H9 (cell line): ENCODE measurements at places on chromosomes 5 and 9. TPM values are rescaled to one million over a fixed set of nuclear protein-coding genes. Genes with fewer than 3 reads are reported as not detected.

The BARHL1 gene
- not detected in 2 replicates for total RNA-seq

The ADAMTS13 gene
- total RNA-seq: 8.2 and 8.8 TPM in 2 replicates

- no peak for DNase-seq
- H3K4me1 ChIP-seq: no peaks in the 10 kb centered on the region
- no peak overlapping the region for H3K27ac ChIP-seq
- no peaks in the 10 kb centered on the region for H3K27me3 ChIP-seq
- peaks cover 22% of the 10 kb centered on the region for H3K36me3 ChIP-seq
Observed at GRCh38 chr9:563200-563599, 278.3 kb upstream of the DMRT1 start.

GRCh38 chr5:66849803-66850202 lies 253.6 kb downstream of the MAST4 start:
- DNase-seq: no peak
- H3K27ac ChIP-seq: no peak overlapping the region
- no peaks in the 10 kb centered on the region for H3K27me3 ChIP-seq
- no peaks in the 10 kb centered on the region for H3K4me1 ChIP-seq
- H3K36me3 ChIP-seq: no peaks in the 10 kb centered on the region

- H3K4me3 ChIP-seq: no peak overlapping the region
- no peaks in the 10 kb centered on the region for H3K4me1 ChIP-seq
- no peak overlapping the region for H3K27ac ChIP-seq
- no peaks in the 10 kb centered on the region for H3K27me3 ChIP-seq
- no peaks in the 10 kb centered on the region for H3K36me3 ChIP-seq
Observed at GRCh38 chr9:73093740-73094379, 57.8 kb upstream of the ANXA1 start.

The MARVELD2 gene
- total RNA-seq: 29.5 and 30.3 TPM in 2 replicates

DNA sequence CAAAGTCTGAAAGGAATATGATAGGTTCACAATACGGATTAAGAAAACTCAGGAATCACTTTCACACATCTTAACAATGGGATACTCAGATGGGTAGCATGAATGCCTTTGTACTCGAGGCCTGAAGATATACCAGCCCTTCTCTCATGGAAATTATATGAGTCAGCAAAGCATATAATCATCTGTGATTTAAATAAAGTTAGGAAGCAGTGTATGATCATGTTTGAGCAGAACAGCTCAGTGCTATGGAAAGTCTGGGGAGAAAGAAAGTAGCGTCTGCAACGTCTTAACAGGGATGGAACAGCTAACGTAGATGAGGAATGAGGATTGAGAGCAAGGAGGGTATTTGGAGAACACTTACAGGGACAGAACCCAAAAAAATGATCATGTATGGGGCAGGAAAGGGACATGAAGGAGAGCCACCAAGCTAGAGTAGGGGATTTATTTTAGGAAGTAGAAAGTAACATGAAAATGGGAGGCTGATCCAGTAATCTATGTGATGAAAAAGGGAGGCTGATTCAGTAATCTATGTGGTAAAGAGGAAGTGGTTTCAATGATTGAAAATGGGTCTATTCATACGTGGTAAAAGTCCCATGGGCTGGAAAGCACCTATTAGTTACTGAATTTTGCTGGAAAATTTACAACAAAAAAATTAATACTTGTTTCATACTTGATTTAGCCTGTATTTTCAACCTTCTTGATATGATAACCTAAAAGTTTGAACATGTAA lies 85.9 kb downstream of the GNA14 start:
- no peak overlapping the region for H3K27ac ChIP-seq
- no peaks in the 10 kb centered on the region for H3K27me3 ChIP-seq
- H3K4me1 ChIP-seq: peaks cover 2% of the 10 kb centered on the region; the same call in 1 of the 2 replicates
- no peak overlapping the region for H3K4me3 ChIP-seq

DNA sequence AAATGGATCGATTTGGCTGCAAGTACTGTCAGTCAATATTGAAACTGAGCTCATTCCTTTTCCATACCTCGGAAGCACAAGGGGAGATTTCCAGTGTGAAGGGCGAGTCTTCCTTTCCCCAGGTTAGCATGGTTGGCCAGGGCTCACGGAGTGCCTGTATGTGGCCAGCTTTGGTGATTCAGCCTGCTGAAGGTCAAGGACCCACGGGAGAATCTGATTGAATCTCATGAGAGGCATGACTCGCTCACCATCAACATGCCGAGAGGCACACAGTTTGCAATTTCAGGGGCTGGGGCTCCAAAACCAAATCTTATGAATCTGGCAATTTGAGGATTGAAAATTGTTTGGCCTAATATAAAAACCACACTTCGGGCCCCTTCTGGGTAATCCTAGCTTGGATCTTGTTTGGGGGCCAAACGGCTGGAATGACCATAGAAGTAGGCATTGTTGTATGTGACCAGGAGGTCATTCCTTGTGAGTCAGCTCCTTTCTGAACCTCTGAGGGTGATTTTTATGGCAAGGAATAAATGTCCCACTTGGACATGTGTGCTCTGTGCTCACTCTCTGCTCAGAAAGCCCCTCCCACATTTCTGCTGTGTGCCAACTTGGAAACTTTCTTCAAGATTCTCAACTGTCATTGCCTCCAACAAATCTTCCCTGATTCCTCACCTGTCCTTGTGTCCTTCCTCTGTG lies 69.8 kb downstream of the DOCK2 start:
- H3K27ac ChIP-seq: no peak overlapping the region
- no peak for DNase-seq
- H3K27me3 ChIP-seq: no peaks in the 10 kb centered on the region
- H3K36me3 ChIP-seq: no peaks in the 10 kb centered on the region
- H3K4me1 ChIP-seq: peaks cover 2% of the 10 kb centered on the region; the same call in 1 of the 2 replicates

GRCh38 chr5:178069909-178070308 lies 43.4 kb upstream of the N4BP3 start:
- no peaks in the 10 kb centered on the region for H3K36me3 ChIP-seq
- no peak overlapping the region for H3K27ac ChIP-seq
- H3K4me1 ChIP-seq: no peaks in the 10 kb centered on the region
- no peaks in the 10 kb centered on the region; the same call in 1 of the 2 replicates for H3K27me3 ChIP-seq

DNA sequence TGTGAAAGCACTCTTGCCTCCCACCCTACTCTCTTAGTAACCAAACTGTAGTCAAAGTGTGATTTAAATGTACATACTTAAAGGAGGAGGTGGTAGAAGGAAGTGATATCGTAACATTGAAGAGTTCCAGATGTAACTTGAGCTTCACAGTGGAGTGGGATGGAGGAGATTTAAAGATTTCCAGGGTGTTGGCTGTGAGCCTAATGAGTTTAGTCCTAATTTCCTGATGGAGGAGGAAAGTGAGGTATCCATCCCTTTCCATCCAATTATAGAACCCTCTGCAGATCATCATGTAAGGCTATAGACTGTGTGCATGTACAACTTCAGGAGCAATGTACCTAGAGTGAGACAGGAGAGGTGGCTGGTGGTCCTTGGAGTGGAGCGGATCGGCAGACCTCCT lies 1163.9 kb upstream of the SEMA6A start:
- no peak overlapping the region for H3K27ac ChIP-seq
- H3K36me3 ChIP-seq: no peaks in the 10 kb centered on the region
- H3K4me1 ChIP-seq: no peaks in the 10 kb centered on the region
- no peaks in the 10 kb centered on the region for H3K27me3 ChIP-seq

DNA sequence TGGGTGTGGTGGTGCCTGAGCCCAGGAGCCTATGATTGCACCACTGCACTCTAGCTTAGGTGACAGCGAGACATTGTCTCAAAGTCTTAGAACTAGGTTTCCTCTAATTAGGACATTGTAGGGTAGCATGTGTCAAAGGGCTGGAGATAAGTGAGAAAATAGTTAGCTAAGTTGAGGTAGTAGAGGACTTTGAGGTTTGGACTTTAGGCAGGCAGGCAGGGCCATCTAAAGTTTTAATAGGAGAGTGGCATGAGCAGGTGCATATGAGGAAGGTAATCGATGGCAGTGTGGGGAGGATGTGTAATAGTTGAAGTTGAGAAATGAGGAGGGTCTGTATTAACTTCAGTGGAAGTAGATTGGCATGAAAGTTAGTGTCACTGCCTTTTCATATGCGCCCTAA lies 21.1 kb downstream of the CNOT6 start:
- H3K36me3 ChIP-seq: peaks cover 9% of the 10 kb centered on the region
- H3K4me3 ChIP-seq: no peak overlapping the region
- H3K27me3 ChIP-seq: no peaks in the 10 kb centered on the region
- DNase-seq: no peak

DNA sequence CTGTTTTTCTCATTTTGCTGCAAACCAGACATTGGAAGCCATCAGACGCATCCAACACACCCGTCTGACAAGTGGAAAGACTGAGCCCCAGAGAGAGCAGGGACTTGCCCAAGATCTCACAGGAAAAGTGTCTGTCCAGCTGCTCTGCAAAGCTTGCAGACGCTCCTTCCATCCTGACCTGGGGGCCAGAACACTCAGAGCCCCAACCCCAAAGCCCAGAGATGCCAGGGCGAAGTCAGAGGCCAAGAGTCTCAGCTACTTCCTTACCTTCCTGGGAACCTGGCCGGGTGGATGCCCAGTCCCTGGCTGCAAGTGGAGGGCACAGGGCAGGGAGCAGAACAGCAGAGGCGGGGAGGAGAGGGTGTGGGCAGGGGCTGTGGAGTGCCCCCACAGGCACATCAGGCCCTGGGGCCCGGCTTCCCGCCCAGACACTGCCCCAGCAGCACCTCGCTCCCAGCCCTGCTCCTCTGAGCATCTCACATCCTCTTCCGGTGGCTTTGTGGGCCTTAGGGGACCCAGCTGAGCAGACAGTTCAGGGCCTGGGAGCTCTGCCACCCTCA lies 9.7 kb upstream of the RALGDS start:
- H3K36me3 ChIP-seq: no peaks in the 10 kb centered on the region
- H3K4me3 ChIP-seq: no peak overlapping the region
- H3K4me1 ChIP-seq: no peaks in the 10 kb centered on the region
- no peak overlapping the region for H3K27ac ChIP-seq
- H3K27me3 ChIP-seq: no peaks in the 10 kb centered on the region

DNA sequence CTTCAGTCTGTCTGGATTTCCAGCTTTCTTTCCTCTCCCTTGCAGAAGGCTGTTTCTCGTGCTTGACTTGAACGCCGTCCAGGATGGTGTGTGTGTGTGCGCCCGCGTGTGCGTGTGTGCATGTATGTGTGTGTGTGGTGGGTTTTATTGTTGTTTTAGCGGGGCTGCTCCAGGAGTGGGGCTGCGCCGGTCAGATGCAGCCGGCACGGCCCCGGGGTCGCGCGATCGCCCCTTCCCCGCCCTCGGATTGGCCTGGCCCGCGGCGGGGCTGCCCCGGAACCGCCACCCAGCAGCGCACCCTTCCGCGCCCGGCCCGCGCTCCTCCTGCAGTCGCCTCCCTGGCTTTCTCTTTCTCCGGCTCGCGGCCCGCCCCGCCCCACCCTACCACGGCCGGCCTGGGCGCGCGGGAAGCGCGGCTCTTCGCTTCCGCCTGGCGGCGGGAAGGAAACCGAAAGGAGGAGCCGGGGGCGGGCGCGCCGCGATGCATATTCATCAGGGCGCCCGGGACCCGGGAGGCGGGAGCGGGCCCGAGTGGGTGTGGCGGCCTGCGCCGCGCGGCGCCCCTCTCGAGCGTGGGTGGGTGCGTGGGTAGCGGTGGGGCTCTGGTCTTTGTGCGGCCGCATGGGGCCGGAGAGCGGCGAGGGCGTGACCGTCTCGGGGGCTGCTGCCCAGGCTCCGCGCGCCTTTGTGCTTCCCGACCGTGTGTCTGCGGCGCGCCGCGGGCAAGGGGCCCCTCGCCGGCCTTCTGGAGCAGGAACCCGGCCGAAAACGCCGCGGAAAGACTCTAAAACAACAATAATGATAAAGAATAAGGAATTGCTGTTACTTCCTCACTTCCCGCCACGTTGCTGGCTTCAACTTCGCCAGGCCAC lies 8.5 kb upstream of the NFIB start:
- peak; percentile 90 for DNase-seq
- H3K36me3 ChIP-seq: no peaks in the 10 kb centered on the region
- no peaks in the 10 kb centered on the region for H3K27me3 ChIP-seq
- H3K4me3 ChIP-seq: peak overlapping the region; percentile 96
- H3K27ac ChIP-seq: peak overlapping the region; percentile 63

DNA sequence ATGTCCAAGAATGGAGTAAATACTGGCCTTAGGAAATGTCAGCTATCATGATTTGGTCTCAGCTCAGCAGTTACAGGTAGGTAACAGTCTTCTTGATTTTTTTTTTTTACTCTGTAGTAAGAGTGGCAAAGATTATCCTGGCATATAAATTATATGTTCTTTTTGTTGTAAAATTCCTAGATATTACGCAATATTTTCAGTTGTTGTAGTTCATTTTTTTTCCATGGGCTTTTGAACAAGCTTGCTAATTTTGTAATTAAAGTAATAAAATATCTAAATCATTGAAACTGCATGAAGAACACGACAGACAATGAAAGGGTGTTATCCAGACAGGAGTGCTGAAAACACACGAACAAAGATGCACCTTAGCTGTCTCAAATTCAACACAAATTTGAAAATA lies 249.4 kb downstream of the PRDM9 start:
- no peak overlapping the region for H3K27ac ChIP-seq
- H3K4me1 ChIP-seq: no peaks in the 10 kb centered on the region
- no peaks in the 10 kb centered on the region for H3K36me3 ChIP-seq
- no peaks in the 10 kb centered on the region for H3K27me3 ChIP-seq

The SARDH gene
- 5.3 TPM in 2 replicates for total RNA-seq

- peaks cover 30% of the 10 kb centered on the region for H3K36me3 ChIP-seq
- no peak overlapping the region for H3K27ac ChIP-seq
- H3K4me1 ChIP-seq: peaks cover 3% of the 10 kb centered on the region; the same call in 1 of the 2 replicates
Observed at GRCh38 chr5:124631874-124632550, 114.4 kb downstream of the ZNF608 start.
